ENCODE measurements at places on chromosomes 1 and 21.

GRCh38 chr1:9909234-9910046, 629 bp downstream of the CTNNBIP1 start:
- peak; percentile 68 for DNase-seq

DNA sequence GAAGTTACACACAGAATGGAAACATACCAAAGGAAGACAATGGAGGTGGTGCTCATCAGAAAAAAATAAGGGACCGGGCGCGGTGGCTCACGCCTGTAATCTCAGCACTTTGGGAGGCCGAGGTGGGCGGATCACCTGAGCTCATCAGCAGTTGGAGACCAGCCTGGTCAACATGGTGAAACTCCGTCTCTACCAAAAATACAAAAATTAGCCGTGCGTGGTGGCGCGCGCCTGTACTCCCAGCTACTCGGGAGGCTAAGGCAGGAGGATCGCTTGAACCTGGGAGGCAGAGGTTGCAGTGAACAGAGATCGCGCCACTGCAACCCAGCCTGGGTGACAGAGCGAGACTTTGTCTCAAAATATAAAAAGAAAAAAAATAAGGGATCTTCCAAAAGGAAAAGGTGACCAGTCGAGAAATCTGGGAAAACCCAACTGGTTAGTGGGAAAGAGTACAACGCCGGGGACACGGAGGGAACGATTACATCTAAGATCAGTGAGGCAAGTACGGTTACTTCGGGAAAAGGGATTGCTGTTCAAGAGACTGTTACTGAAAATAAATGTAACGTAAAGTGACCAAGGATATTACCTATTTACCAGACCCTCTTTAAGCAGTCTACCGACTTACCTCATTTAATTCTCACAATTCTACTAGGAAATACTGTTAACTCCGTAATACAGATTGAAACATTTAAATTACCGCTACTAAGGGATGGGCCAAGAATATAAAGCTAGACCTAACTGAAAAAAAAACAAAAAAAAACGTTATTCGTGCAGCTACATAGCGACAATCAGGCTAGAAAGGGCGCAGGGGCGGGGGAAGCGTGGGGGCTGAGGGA, 822 bp downstream of the CCT3 start:
- DNase-seq = peak; percentile 39

DNA sequence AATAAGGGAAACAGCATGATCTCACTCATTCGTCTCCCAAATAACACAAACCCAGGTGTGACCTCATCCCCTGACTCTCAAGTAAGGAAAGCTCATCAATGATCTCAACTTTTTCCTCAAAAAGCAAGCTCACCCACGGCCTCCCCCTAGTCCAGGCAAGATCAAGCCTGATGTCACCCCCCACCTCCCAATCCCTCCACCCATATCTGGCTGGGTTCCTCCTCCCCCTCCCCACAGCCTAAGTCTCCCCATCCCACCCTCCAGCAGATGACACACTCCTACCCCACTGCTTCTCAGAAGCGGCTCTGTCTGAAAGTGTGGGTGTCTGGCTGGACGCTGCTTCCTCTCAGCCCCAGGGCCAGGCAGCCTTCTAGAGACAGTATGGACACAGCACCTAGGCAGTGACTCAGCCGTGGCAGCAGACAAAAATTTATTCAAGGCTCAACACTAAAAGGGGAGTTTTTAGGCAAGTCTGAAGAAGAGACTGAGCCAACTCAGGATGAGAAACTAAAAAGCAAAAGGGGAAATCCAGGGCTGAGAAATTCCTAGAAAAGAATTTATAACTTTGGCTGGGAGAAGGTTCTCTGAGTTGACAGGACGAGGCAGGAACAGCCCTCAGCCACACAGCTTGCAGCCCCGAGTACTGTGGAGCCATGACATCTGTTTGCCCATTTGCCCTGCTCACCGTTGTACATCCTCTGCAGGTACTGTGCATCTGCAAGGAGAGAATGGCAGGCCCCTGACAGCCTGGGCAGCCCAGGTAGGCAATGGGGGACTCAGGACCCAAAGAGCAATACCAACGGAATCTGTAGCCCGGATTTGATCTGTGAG, 81.6 kb upstream of the LRRC8D start:
- peak; percentile 69 for DNase-seq

GRCh38 chr1:178407655-178408054, 89.1 kb downstream of the CLEC20A start:
- no peak for DNase-seq

DNA sequence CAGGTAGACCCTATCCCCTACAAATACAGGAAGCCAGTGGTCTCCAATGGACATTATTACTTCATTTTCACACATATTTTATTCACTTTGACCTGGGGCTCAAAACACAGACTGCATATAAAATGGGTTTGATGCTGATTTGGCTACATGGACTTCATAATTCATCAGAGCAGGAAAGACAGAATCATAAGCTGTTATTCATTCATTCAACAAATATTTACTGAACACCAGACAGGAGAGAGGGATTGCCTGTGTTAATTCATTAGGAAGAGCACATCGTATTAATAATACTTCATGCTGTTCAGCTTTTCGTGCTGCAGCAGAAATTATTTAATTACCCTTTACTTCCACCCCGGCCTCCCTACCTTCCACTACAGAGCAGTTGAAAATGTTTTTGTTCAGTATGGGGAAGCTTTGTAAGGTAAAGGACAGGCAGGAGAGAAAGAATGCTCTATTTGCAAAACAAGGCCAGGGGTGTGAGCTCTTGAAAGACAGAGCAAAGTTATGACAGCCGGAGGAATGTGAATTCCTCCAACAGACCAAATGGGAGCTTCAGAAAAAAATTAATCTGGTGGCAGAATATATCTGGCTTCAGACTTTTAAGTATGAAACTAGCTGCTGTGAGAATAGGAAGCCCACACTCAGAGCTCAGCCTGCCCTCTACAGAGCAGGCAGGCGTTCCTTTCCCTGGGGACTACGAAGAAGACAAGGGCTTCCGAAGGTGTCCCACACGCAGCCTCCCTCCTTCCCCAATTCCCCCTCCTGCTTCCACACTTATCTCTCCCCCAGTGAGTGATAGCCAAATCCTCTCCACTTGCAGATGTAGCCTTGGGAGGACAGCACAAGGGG, 58.0 kb downstream of the MDM4 start:
- DNase-seq = no peak

- DNase-seq = no peak
Measured at GRCh38 chr1:216805233-216805632, 82.0 kb upstream of the ESRRG start.

DNA sequence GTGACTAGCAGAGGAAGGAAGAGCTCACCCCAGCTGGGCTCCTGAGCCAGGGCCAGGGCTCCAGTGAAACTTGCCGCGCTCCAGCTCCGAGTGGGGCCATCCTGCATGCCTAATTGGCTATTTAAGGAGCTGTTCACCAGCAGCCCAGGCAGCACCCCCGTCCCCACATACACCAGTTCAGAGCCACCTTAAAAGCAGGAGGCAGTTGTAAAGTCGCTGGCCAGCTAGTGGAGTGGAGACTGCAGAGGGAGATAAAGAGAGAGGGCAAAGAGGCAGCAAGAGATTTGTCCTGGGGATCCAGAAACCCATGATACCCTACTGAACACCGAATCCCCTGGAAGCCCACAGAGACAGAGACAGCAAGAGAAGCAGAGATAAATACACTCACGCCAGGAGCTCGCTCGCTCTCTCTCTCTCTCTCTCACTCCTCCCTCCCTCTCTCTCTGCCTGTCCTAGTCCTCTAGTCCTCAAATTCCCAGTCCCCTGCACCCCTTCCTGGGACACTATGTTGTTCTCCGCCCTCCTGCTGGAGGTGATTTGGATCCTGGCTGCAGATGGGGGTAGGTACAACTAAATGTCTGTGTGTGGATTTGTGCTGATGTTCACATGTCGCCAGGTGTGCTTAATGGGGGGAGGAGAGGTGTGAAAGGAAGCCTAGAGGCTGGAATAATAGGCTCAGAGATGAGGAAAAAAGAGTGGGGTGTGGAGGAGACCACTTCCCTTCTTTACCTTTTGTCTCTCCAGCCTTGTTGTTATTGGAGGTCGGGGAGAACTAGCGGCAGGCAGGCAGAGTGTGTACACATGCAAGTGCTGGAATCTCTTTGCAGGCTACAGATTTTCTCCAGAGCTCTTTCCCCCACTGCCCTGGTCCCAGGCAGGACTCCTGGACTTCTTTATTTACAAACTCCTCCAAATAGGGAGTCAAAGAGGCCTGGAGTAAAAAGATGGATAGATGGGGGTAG, at the start of gene CA14:
Gene CA14, plus strand, starts transcription at position 151 of the 962 bp plus-strand sequence. Its CDS starts 355 bp downstream, at position 506.
- DNase-seq = no peak

DNA sequence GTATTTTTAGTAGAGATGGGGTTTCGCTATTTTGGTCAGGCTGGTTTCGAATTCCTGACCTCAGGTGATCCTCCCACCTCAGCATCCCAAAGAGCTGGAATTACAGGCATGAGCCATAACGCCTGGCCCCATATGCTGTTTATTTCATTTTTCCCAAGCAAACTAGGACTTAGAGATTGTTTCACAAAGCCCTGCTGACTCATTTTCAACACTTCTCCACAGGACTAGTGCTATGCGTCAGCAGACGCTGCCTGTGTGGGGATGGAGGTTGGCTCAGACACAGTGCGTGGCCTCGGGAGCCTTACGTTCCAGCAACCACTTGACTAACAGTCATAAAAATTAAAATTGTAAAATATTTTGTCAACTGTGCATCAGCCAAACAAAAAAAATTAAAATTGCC, 22.7 kb downstream of the PKNOX1 start:
- no peak for DNase-seq

DNA sequence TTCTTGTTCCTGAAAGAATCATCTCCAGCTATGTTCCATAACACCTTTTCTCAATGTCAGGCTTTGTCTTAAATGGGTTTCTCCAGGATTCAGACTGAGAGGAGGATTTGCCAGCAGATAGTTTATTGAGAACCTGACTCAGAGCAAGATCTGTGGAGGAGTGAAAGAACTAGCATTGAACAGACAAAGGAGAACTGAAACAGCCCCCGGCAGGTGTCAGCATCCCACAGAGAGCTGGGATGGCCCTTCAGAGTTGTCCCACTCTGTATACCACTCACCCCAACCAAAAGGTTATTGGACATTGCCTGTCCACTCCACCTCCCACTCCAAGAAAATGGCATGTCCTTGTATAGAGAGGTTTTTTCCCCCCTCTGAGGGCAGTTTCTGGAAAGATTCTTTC, 270.7 kb downstream of the PAPPA2 start:
- no peak for DNase-seq
